Fibroblast of skin of left quadriceps (primary cell): ENCODE measurements at places on chromosomes 4 and X.

DNA sequence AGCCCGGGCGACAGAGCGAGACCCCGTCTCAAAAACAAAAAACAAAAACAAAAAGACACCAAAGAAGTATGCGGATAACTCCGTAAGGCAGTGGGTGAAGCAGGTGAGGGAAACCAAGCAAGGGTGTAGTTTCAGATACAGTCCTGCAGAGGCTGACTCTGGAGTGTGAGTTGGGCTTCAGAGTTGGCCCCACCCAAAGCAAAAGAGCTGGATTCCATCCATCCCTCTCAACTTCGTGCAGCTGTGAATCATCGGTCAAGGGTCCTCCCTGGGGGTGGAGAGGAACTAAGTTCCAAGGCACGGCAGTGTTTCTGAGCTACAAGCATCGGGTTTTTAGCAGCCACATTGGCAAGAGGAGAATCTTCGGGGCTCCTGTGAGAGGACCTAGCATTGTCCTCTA is 43.9 kb upstream of the FAM9A start:
- no peak for DNase-seq

- no peak for DNase-seq
Measured at GRCh38 chr4:8032381-8032780, 92.7 kb upstream of the AFAP1 start.

GRCh38 chr4:74039315-74039763 is 850 bp upstream of the CXCL3 start:
- DNase-seq, result no peak

GRCh38 chr4:112664611-112665010 is 27.7 kb downstream of the LARP7 start:
- DNase-seq, result no peak

DNA sequence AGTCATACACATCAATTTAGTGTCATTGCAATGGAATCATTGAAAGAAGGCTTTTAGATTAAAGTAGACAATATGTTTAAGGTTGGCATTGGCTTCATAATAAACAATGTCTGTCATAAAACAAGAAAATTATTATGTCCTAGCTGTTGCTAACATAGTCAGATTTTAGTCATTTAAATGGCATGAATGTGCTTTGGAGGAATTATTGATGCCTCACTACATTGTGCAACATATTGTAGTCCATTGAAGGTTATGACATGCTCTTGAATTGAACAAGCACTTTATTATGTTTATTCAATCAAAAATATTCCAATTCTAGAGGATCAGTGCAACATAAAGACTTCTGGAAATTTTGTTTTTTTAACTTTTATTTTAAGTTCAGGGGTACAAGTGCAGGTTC is 489.8 kb upstream of the AMOT start:
- no peak for DNase-seq

GRCh38 chr4:1252928-1253492 is 4.1 kb upstream of the CTBP1 start:
- DNase-seq, result no peak

DNA sequence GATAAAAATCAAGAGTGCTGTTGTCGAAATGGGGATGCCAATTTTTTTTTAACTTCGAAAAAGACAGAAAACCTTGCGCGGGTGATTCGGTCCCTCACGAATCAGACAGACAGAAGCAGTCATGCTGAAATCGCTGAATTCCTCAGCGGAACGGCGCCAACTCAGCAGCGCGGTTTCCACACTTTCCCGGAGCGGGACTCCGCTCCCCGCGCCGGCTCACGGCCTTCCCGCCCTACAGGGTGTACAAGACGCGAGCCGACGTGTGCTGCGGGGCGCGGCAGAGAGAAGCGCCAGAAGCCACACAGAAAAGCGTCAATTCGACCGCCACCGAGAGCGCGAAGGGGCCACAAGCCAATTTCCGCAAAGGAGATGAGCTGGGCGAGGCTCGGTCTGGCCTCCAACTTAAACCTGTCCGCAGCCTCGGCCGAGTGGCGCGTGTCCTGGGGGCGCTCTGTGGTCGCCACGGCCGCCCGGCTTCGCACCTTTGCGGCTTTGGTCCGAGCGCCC is 1.3 kb downstream of the NEXMIF start:
- no peak for DNase-seq

DNA sequence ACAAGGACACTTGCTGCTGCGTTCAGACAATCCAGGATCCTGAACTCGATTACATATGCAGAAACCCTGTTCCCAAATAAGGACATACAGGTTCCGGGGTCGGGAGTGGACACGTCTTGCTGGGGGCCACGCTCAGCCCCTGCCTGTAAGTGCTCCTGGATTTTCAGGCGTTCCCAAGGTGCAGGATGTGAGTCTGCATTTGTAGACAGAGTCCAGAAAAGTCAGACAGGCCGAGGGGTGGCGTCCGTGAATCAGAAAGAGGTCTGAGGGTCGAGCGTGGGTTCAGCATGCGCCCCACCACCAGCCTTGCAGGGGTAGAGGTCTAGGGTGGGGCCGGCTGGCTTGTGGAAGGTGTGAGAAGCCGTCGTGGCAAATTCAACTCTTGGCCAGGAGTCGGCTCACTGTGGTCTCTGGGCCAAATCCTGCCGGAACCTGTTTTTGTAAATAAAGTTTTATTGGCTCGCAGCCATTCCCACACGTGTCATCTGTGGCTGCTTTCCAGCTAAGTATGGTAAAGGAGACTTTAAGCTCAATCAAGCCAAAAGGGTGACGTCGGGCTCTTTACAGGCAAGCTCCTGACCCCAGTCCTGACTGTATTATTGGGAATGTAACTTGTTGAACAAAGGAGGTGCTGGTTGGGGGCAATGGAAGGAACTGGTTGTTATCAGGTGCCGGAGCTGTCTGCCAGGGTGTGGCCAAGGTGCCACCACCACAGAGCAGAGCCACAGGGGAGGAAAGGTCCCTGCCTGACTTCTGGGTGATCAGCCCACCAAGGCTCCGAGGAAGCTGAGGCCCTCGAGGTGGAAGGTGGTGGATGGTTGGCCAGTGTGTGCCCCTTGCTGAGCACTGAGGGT is 7.4 kb downstream of the DOK7 start:
- DNase-seq, result no peak

DNA sequence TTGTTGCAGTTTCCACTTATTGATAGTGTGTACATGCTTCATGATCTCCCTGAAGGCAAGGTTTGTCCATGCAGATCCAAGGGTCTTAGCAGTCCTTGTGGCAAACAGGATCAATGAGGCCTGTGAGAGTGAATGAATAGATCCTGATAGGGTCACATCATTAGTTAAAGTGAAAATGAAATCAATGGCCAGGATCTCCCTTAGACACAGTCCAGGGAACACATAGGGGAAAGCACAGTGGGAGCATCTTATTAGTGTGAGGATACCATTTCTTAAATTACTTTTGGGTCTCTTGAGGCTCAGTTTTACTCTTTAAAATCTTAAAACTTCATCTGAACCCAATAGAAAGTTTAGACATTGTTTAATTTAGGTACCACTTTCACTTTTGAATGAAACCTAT is 59.3 kb downstream of the ARHGAP6 start:
- DNase-seq, result no peak

GRCh38 chr4:160745126-160745525 is 1418.7 kb downstream of the FSTL5 start:
- DNase-seq, result no peak

DNA sequence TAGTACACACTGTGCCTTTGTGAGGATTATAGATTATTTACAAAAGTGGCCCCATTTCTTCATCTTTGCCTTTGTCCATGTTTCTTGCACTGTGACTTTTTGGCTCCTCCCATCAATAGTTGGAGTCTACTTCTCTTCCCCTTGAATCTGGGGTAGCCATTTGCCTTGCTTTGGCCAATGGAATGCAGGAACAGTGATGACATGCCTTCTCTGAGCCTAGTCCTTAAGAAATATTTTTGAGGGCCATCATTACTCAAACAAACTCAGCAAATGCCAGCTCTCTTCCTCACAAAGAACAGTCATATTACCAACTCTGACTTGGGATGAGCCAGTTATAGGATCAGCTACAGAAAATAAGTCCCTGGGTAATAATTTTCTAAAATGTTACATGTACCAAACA is 189.6 kb downstream of the FRMPD4 start:
- DNase-seq, result no peak

DNA sequence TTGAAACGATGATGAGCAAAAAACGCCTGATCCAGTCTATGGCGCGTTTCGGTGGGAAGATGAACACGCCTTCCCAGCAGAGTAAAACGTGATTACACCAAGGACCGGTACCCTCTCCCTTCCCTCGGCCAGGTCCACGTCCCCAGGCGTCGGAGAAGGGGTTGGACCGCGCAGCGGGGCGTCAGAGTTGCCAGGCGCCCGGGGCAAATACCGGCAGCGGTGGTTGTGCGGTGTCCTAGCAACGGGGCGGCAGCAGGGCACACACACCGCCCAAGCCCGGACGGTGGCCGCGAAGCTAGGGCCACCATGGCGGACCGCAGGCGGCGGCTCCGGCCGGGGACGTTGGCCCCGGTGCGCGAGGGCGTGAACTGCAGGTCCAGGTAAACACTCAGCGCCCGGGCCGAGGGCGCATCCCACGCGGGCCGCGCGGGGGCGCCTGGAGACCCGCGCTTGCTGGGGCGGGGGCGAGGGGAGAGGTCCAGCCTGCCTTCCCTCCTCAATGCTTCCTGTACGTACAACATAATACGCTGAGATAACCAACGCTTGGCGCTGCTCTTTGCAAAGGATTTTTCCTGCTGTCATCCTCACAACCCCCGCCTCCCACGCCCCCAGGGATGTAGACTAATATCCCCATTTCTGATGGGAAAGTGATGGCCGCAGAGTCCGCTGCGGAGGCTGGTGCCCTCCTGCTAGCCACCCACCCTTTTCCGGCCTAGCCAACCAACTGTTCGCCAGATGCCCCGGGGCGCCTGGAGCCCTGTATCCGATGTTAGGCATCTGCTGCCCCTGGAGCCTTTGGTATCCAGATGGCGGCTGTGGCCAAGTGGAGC is at the start of gene FAM47E:
TSS of gene FAM47E (plus strand) at position 281 of the 830 bp plus-strand sequence. CDS start at position 307, 26 bp downstream.
- no peak for DNase-seq

- DNase-seq, result no peak
Measured at GRCh38 chrX:67721321-67721720, 177.5 kb downstream of the AR start.

DNA sequence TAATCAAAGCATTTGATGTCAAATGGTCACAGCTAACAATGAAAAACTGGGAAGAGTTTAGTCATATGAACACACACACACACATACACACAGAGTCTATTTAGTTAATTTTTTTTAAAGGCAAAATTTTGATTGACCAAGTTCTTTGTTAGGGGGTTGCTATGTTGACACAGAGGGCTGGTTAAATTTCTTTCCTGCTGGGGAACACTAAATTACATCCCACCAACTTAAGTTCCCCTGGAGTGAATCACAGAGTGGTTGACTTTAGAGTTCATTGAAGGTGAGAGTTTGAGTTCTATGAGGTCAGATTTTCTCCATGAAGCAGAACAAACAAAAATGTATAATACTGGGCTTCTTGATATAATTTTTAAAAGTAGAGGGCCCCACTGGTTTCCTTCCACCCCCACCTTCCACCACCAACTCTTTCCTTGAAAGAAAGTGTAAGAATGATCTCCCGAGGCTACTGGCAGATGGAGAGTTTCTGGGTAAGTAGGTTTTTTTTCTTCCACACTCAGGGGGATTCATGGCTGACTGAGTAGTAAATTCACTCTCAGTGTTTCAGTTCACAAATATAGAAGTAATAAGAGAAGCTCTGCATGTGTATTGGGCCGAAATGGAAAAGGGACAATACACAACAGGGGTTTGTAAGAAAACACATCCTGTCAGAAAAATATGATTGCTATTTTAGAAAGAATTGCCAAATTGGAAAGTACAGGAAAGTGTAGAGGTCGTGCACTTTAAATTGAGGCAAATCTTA is 917.0 kb upstream of the LCORL start:
- no peak for DNase-seq

DNA sequence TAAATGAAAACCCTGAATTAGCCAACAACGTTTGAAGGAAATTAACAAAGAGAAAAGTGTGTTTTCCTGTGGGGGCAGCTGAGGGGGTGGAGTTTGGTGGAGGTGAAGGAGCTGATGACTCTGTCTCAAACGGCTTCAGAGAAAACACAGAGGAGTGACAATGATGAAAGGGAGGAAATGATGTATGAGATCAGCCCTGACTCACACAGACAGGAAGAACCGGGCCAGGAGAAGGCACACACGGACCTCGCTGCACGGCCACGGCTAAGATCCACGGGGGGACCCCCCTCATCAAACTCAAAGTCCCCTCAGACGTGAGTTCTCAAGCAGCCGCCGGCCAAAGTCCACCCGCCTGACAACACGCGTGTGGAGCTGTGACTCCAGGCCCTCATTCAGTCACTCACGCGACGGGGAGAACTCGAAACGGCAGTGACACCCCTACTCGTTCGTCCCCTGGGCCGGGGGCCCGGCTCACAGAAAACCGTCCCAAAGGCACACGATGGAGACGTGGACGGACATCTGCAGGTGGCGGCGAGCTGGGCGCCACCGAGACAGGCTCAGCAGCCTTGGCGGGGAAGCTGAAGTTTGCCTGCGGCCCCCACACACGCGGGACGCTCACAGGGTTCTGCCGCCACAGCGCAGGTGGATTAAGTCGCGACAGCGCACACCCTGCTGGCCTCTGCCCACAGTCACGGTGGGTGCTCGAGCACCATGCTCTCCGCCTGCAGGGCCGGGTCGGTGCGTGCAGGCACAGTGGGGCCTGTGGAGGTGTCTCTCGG is 28.8 kb downstream of the PPP2R3B start:
- no peak for DNase-seq

DNA sequence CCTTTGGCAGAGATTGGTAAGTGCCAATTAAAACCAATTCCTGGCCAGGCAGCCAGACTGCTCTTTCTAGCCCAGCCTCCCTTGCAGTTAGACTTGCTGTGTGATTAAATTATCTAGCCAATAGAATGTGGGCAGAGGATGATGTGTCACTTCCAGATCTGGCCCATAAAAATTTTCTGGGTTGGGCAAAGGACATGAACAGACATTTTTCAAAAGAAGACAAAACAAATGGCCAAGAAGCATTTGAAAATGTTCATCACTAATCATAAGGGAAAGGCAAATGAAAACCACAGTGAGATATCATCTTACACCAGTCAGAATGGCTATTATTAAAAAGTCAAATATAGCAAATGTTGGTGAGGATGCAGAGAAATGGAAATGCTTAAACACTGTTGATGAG is 71.4 kb upstream of the STIM2 start:
- no peak for DNase-seq

DNA sequence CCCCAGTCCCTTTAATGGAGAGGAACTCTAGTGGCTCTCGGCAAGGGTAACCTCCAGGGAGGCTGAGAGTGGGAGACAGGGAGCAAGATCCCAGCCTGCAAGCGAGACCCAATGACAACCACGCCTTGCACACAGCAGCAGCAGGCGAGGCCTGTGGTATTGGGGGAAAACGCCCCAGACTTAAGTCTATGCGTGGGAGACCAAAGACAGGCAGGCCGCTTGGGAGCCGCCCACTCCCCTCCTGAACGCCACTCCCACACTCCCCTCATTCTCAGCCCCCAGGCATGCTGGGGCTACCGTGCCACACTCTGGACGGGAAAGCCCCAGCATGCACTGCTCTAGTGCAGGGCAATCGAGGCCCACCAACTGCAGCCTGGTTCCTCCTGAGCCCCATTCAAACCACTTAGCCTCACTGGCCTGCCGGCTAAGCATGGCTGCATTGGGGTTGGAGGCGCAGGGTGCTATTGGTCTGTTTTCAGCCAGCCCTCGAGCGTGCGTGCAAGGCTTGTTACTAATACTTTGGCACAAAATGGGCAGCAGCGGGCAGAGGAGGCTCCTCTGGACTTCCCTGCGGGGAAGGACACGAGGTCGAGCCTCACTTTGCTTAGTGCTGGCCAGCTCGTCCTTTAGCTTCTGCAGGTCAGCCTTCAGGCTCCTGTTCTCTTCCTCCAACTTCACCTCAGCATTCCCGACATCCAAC is 14.8 kb downstream of the SLC6A8 start:
- no peak for DNase-seq
